Activated CD4-positive, alpha-beta T cell treated with anti-CD3 and anti-CD28 coated beads, Interleukin-2, amount 50 U/mL, for 48 hours (primary cell): ENCODE measurements at places on chromosomes 11 and 22.

DNA sequence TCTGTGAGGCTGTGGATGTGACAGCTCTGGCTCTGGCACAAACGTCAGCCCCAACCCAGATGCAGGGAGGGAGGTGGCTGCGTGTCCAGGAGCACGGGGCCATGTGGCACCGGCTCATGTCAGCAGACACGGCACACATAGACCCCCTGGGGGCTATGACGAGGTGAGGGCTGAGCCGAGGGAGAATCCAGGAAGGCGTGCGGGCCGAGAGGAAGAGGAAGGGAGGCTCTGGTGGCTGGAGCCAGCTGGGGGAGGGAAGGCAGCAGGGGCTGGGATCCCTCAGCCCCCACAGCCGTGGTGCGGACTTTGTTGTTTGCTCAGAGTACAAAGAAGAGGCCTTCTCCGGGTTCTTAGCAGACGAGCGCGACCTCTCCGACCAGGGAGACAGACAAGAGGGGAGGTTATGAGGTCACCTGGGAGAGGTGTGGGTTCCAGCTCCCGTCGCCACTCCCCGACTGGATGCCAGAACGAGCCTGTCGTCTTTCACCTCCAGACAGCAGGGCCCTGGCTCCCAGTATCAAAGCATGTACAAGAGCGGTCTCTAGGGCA is 46.1 kb downstream of the CDKN1C start:
- no peak for DNase-seq

DNA sequence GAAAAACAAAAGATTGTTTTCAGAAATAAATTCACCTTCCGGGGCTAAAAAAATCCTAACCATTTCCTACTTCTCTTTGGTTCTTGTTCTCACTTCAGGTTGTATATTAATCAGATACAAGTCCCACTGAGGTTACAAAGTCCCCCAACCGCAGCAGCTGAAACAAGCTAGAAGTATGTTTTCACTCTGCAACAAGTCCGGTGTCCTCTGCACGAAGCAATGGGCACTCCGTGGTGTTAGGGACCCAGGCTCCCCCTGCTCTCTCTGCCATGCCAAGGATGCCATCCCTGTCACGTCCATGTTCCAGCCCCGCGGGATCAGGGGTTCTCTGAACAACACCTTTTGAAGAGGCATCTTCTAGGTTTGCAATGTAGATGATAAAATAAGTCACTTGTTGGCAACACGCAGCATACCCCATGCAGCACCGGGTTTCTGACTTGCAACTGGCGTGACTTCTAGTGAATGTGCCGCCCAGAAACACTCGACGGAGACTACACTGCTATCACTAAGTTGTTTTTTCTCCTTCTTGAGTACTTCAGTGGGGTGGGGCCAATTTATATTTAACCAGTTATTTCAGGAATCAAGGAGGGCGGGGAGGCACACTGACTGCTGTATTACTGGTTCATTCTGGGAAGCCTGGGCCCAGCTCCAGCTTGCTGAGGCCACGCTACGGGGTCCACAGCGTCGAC is 25.4 kb upstream of the GSTP1 start:
- DNase-seq = no peak

DNA sequence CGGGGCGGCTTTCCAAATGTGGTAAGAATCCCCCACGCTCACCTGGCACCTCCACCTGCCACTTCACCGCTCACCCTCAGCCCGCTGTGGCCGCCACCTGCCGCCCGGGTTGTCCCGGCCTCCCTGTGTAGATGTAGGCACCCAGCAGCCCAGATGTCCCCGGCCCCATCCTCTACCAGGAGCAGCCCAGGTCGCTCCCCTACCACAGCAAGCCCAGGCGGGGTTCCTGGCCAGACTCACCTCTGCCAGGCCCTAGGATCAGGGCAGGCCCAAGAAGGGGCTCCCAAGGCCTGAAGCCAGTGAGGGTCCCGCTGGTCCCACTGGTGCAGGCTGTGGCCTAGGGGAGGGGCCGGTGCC is 27.4 kb downstream of the MOB2 start:
- no peak for DNase-seq

GRCh38 chr11:84438565-84438964 is 1152.4 kb upstream of the CCDC90B start:
- DNase-seq = no peak

DNA sequence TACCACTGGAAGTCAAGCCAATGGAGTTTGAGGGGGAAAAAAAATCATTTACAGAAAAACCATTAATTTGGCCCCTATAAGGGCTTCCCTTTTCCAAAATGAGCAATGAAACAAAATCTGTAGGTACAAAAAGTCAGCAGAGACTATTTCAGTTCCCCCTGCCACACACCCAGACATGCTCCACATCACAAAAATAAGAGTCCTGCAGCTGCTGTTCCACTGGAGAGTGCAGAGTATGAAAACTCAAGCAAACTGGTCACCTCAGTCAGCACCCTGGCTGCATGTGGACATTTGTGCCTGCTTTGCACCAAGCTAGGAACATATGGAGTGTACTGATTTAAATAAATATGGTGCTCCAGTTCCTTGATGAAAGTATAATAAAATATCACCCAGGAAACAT is 15.1 kb downstream of the POU2AF1 start:
- no peak for DNase-seq

DNA sequence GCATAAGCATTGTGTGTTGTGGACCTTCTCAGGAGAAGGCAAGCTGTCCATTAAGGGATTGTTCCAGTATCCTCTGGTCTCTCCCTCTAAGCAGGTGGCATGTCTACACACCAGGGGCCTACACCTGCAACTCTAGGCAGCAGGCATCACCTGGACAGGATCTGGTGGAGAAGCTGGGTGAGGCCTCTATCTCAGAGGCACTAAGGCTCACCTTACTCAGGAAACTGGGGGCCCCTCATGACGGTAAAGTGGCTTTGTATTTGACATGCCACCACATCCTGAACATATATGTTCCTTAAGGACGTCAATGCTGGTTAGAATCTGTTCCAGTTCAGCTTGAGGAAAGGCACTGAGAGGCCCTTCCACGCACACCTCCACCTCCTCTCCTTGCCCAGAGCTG is 891.3 kb downstream of the OPCML start:
- DNase-seq = no peak
